ENCODE measurements at places on chromosomes 5 and 9. TPM values are rescaled to one million over a fixed set of nuclear protein-coding genes. Genes with fewer than 3 reads are reported as not detected.

Gene WNK2
- total RNA-seq, result not detected

Gene GTF2H2C
- 24.7 TPM for total RNA-seq

Gene FOXD4L4
- not detected for total RNA-seq

Gene TXNDC8
- total RNA-seq, result not detected

Gene GALNT12
- 3.3 TPM for total RNA-seq

Gene ZDHHC11
- 0.20 TPM for total RNA-seq

Gene GRM6
- not detected for total RNA-seq

Gene CCIN
- 0.44 TPM for total RNA-seq

Gene GDNF
- total RNA-seq, result not detected

Gene GADD45G
- total RNA-seq, result 1.6 TPM

Gene SLCO6A1
- total RNA-seq, result not detected

Gene IFNA21
- total RNA-seq, result not detected

Gene TEX53
- not detected for total RNA-seq

Gene FBXL7
- total RNA-seq, result 9.1 TPM

Gene PRPF4
- 16.5 TPM for total RNA-seq

Gene PCDHGB2
- 6.7 TPM for total RNA-seq

Gene RPL37
- 232 TPM for total RNA-seq

Gene CER1
- not detected for total RNA-seq

Gene PCDHB3
- 0.34 TPM for total RNA-seq

Gene ENTR1
- total RNA-seq, result 32.2 TPM

Gene FBP2
- total RNA-seq, result not detected

Gene SLC25A48
- not detected for total RNA-seq

Gene ZNF367
- 0.50 TPM for total RNA-seq

Gene SELENOP
- 373 TPM for total RNA-seq

Gene PCDHB4
- 0.75 TPM for total RNA-seq

Gene RNF180
- total RNA-seq, result 1.9 TPM

Gene MORN5
- not detected for total RNA-seq

Gene CCDC69
- total RNA-seq, result 11.7 TPM

Gene TIMD4
- not detected for total RNA-seq

Gene RORB
- total RNA-seq, result 0.15 TPM

Gene TNC
- 1.2 TPM for total RNA-seq

Gene SLC1A1
- total RNA-seq, result 16.2 TPM

Gene HINT2
- 25.5 TPM for total RNA-seq

Gene DMRT3
- not detected for total RNA-seq

Gene NREP
- total RNA-seq, result 15.5 TPM

Gene ANKRD31
- 0.05 TPM for total RNA-seq

Gene SPINK7
- not detected for total RNA-seq

Gene SLC35D2
- 12.1 TPM for total RNA-seq

Gene PCDHA8
- 0.06 TPM for total RNA-seq

Gene SAXO1
- 0.20 TPM for total RNA-seq

Gene DBH
- total RNA-seq, result not detected

Gene MAMDC2
- 0.81 TPM for total RNA-seq

Gene FOXI1
- total RNA-seq, result not detected

Gene CCNO
- 0.10 TPM for total RNA-seq

Gene RNF183
- total RNA-seq, result not detected

Gene ACOT12
- total RNA-seq, result not detected

Gene LRRC70
- 0.87 TPM for total RNA-seq

Gene AGXT2
- total RNA-seq, result not detected

Gene CAMK4
- total RNA-seq, result 0.44 TPM

Gene SH2D3C
- 2.5 TPM for total RNA-seq

All from cardiac ventricle fibroblast (primary cell).